ENCODE measurements at places on chromosomes 7 and 10.

DNA sequence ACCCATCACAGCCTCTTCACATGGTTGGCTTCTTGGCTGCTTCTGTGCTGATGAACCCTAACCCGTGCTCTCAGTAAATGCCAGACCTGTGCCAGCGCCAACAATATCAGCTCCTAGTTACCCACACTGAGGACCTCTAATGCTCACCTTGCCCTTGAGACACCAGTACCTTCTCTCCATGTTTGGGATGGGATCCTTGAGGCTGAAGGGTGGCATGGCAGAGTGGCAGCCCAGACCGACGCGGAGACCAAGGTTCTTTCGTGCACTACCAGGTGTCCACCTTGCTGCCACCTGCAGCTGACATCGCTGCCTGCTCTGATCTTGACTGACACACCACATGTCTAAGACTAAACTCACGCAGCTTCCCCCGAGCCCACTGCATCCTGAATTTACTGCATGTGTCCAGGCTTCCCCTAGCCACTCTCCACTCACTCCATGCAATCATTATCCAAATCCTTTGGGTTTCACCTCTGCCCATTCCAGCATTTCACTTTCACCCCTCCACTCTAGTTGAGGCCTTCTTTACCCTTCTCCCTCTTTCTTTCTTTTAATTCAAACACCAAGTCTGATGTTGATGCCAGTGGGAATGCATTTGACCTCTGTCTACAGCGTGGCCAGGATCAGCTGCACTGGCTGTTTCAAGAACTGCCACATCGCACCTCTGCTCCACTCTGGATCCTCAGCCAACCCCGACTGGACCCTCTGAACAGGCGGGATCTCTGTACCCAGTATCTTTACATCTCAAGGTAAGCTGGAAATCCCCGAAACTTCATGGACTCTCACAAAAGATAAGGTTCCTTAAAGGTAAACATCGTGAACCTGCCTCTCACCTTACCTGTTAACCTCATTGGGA, 294.9 kb downstream of the GLRX3 start:
- no peak for DNase-seq

DNA sequence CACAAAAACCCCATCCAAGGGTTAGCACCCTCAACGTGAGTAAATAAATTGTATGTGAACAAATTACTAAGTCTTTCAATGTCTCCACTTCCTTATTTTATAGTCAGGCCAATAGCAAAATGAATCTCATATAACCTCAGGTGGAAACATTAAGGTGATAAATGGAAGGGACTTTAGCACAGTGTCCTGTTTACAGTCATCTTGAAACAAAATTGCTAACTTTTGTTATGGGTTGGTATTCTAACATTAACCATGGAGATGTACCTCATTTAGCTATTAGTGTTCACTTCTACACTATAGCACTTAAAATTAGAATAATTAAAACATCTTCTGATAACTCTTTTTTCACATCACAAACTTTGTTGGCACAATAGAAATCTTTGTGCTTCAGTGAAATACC, 255.8 kb upstream of the CNTNAP2 start:
- no peak for DNase-seq

DNA sequence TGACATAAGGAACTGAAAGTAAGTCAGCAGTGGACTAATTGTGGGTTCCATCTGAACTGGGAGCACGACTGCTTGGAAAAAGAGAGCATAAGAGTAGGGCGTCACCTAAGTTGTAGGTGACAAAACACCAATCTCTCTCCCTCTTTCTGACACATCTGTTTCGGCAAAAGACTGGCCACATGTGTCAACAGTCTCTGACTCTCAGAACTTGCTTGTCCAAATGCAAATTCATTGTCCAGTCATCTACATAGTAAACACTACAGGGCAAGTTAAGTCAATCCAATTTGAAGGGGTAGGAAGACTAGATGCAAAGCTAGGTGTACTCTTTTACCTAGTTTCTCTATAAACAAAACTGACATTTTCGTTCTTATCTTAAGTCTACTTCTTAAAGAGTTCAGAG, 87.7 kb downstream of the ZNF438 start:
- no peak for DNase-seq

- no peak for DNase-seq
Measured at GRCh38 chr7:85997515-85997914, 646.2 kb upstream of the GRM3 start.
